ENCODE measurements at places on chromosomes 5 and 9.

DNA sequence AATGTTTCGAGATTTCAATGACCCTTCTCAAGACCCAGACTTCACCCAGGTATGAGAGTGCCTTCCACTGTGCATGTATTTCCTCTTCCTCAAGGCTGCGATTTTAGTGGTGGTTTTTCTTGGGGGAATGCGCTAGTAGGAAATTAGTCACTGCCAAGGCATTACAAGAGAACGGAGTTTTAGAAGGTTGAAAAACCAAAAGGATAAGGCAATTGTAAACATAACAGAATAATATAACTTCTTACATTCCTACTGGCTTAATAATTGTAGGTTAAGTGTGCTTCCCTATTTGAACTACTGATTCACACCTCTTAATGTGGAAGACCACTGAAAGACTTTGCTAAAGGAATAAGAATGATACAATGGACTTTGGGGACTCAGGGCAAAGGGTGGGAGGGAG is 38.9 kb downstream of the ACO1 start:
- DNase-seq = no peak

GRCh38 chr9:129895376-129896268 is 60.4 kb downstream of the USP20 start:
- DNase-seq = no peak

GRCh38 chr5:124739634-124740025 is 6.8 kb downstream of the ZNF608 start:
- no peak for DNase-seq

- DNase-seq = no peak
Observed at GRCh38 chr5:96180684-96181435, 219.2 kb upstream of the ELL2 start.

GRCh38 chr5:142511358-142511757 is 174.5 kb downstream of the FGF1 start:
- DNase-seq = no peak

GRCh38 chr5:159825551-159826051 is 90.7 kb upstream of the ADRA1B start:
- DNase-seq = no peak

GRCh38 chr5:141869514-141869913 is 8.7 kb downstream of the PCDH1 start:
- DNase-seq = no peak

DNA sequence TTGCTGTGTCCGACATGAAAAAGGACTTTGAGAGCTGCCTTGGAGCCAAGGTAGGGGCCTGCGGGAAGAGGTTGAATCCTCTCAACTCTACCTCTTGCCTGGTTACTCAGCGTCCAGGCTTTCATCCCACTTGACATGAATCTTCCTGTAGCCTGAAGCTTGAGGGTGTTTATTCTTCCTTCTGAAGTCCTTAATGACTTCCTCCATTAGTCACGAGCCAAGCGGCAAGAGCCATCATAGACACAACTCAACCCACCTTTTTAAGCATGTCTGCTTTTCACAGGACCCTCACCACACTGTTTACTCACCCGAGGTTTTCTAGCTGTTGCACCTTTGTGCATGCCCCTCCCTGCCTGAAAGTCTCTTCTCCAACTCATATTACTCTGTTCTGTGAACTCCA is 40.2 kb downstream of the ACO1 start:
- DNase-seq = no peak

- DNase-seq = no peak
Observed at GRCh38 chr5:89036704-89037489, 153.9 kb upstream of the MEF2C start.

- DNase-seq = no peak
Observed at GRCh38 chr5:16615741-16616535, 859 bp downstream of the RETREG1 start.

Measured in HEK293T (cell line).